ENCODE measurements at places on chromosomes 7 and 10.

- DNase-seq: no peak
Measured at GRCh38 chr7:139829775-139830117, 682 bp downstream of the TBXAS1 start.

DNA sequence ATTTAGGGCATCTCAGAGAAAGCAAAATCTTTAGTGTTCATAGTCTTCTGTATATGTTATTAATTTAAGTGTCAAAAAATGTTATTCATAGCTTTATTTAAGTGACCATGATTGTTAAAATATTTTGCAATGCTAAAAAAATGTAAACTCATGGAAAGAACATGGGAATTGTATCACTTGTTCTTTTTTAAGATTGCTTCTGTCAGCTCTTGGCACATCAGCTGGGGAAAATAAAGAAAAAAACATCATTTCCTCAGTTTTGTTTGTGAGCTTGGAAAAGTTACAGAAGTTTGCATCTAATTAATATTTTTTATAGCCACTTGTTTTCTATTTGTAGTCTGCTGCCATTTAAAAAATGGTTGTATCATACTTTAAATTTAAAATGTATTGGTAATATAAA is 285.9 kb upstream of the CSTF2T start:
- no peak for DNase-seq

DNA sequence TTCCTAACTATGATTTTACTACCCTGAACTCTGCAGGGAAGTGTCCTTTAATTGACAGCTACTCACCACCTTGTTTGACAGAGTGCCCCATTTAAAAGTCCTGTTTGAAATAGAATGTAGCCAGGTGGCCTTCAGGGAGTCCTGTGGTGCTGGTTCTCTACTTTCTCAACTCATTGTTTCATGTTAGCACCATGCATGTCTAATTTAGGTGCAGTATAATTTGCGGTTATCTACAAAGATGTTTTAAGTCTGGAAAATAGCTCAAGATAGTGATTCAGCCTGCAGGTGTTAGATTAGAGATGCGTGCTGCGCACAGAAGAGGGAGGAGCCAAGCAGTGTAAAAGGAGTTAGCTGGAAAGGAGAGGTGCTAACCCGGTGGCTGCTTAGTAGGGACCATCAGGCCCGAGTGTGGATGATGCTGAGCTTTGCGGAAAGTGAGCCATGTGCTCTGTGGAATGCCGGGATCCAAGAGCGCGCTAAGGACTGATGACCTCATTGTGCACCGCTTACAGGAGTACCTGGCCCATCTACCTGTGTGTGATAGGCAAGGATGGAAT is 1.2 kb downstream of the CCM2 start:
- DNase-seq: peak; percentile 48

GRCh38 chr7:136555933-136556332 is 312.5 kb upstream of the CHRM2 start:
- DNase-seq: no peak

DNA sequence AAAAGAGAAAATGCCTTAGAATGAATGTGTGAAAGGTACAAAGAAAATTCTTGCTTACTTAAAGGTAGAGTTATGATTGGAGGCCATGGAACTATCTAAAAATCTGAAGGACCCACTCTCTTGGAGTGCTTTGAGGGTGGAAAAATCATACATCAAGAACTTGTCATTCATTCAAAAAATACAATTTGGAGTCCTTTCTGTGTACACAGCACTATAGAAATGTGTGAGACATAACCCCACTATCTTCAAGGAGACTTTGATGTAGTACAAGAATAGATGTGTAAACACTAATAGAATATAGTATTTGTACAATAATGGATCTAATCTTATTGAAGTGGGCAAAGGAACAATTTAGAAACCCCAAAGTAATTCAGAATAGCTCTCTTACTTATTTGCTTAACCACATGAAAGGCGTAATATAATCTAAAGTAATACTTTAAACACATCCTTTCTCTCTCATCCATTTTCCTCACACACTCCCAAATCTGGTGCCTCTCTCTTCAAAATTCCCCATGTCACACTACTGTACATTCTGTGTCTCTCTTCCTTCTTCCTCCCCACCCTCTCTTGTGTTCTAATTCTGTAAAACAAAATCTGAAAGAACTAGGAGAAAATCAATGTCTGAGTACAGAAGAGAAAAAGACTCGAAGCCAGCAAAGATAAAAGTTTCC is 166.7 kb downstream of the DNAJB9 start:
- DNase-seq: no peak

DNA sequence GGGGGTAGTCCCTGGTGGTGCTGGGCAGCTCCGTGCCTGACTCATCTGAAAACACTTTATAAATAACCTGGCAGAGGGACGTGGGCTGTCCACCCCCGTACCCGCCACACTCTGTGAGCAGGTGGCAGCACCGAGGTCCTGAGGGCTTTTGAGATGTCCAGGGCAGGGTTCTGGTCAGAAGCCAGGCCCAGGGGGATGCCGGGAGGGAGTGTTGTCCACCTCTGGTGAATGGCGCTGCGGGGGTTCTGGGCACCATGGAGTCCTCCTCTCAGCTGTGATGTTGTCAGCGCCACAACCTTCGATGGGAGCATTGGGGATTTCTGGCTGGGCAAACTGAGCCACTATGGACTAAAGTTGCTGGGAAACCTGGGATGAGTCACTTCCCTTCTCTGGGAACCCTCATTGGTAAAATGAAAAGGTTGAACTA is 27.4 kb upstream of the GOLGA7B start:
- DNase-seq: no peak

GRCh38 chr10:96984541-96985131 is 152.5 kb downstream of the LCOR start:
- no peak for DNase-seq

- DNase-seq: no peak
Measured at GRCh38 chr10:71247414-71247705, 35.0 kb downstream of the UNC5B start.

DNA sequence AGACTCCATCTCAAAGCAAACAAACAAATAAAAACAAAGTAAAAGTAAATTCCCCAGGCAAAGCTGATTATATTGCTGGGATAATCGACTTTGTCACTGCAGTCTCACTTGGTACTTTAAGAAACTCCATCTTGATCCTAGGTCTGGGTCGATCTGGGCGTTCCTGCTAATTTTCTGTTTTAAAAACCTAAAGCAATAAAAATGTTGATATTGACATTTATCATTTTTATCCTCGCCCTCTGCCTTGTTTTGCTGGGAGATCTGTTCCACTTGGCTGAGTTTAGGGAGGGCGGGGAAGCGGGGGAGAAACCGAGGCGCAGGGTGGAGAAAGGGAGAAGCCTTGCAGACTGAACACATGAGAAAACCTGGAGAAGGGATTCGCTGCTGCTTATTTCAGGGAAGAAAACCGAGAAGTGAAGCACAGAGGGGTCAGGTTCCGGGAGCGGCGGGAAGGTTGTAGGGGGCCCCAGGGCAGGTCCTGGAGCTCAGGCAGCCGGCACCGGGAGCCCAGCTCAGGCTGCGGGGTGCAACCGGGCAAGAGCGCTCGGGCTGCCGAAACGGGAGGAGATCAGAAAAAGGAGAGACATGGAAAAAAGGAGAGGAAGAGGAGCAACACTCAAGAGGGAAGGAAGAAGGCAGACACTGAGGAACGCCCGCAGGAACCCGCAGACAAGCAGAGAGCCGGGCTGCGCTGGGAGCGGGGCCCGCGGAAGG is 27.3 kb upstream of the KMT2C start:
- no peak for DNase-seq

DNA sequence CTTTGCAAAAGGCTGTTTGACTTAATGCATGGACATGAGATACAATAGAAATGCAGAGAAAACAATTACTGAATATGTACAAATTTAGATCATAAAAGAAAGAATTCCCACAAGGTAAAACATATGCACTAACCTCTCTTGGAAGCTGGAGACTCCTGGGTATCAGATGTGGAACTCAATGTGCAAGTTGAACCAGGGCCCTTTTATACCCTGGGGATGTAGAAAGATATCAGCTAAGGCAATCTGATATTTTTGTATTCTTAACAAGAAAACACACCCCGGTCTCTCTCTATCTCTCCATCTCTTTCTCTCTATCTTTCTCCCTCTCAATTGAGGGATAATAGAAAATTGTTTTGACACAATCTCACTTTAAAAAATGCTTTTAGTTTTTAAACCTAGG is at the start of gene IDI2:
IDI2 (minus strand) TSS at position 177 of the 400 bp plus-strand sequence. CDS start 1,136 bp downstream, outside the sequence.
- no peak for DNase-seq

DNA sequence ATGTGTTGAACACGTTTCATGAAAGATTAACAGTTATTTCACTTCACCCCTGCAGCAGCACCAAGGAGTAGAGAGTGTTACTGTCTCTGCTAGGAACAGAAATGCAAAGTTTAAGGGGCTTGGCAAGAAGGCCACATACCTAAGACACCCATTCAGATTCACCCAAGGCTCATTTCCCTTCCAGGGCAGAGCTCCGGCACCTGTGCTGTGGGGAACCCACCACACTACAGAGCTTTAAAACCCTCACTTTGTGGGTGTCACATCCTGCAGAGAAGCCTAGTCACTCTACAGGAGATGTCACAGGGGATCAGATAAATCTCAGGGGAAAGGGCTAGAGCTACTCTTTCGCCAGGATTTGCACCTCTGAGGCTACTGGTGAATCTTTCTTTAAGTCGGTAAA is 176.1 kb upstream of the KLF6 start:
- no peak for DNase-seq

GRCh38 chr7:157932498-157933218 is 595.9 kb downstream of the DNAJB6 start:
- DNase-seq: no peak

DNA sequence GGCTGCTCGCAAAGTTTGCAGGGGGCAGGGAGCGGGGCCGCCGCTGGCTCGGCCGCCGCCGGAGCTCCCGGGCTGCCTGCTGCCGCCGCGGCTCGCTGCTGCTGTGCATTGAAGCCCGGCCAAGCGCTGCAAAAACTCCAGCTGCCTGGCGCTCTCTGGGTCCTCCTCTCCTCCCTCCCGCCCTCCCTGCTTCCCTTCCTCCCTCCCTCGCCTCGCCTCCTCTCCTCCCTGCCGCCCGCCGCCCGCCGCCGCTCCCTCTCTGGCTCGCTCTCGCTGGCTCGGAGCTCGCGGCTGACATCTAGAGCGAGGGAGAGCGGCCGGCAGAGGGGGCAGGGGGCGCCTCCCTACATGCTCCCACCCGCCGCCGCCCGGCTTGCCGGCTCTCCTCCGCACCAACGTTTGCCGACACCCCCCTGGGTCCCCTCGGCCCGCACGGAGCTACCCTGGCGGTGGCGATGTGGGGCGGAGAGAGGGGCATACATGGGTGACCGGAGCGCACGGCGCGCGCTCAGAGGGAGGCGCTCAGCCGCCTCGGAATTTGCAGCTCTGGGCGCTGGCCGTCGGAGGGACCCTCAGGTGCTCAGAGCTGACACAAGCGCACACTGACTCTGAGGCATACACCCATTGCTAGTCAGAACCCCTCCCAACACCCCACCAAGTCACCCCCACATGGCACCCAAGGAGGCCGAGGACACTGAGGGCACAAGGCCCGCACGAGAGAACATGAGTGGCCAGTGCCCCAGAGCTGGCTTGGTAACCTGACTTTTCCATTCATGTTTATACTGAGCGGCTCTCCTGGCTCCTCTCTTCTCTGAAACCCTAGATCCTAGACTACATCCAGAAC is 1.2 kb upstream of the PLXNA4 start:
- no peak for DNase-seq

GRCh38 chr7:88358526-88358838 is 51.8 kb upstream of the STEAP4 start:
- no peak for DNase-seq

DNA sequence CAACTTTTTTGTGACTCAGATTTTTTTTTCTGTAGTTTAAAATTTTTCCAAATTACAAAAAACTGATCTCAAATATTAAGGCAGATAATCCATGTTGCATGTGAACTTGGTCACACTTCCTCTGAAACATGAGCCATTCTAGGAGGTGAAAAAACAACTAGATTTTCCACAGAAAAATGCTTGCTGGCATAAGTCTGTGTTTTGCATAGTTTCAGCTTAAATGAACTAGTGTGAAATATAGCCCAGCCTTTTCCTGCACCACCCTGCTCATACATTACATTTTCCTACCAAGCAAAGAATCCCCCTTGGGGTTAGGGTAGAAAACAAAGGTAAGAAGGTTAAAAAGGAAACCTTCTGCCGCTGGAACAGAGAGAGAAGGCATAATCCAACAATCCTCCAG is 48.2 kb downstream of the SLC25A13 start:
- DNase-seq: no peak

GRCh38 chr7:90266808-90267207 is 21.8 kb downstream of the CFAP69 start:
- DNase-seq: no peak

GRCh38 chr10:117609095-117609795 is 66.7 kb downstream of the EMX2 start:
- no peak for DNase-seq

GRCh38 chr10:128875030-128875744 is 591.9 kb upstream of the MGMT start:
- no peak for DNase-seq

DNA sequence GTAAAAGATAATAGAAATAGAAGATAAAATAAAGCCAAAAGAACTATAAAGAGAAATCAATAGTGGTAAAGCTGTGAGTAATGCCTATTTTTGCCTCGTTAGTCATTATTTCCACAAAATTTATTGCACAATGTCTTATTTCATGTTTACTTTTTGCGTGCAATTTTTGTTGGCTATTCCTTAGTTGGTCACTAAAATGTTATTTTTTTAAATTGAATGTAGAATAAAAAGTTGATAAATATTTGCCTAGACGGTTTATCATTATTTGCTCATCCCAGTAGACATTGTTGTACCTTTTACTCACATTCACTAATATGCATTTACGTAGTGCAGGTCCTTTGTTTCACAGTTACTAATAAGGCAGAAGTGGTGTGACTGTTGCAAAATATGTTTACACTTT is 227.8 kb upstream of the BMPER start:
- no peak for DNase-seq

- DNase-seq: no peak
Measured at GRCh38 chr10:124994573-124995473, 52.9 kb downstream of the ZRANB1 start.

DNA sequence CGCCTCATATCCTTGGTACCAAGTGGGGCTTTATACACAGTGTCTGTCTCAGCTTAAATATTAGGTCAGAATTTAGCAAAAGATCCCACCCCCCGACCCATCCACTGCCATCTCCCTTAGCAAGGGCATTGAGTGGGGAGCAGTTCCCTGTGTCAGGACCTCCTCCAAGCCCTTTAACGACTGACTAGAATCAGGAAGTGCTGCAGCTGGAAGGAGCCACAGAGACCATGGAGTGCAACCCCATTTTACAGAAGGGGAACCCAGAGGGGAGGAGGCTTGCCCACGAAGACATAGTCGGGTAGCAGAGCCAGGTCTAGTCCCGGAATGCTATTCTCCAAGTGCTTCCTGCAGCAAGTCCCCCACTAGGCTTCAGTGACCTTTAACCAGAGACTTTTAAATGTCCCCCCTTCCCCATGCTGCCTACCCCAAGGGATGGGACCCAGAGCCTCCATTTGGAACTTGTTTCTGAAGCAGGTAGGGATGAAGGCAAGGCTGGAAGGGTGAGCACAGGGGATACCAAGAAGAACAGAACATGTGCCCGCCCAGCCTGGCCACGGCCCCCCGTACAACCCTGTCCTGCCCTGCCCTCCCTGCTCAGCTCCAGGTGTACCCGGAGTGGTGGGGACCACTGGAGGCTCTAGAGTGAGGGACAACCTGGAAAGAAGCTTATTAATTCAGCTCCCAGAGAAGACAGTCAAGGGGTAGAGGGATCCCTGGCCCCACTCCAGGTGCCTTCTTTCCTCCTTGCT is 41.3 kb downstream of the C10orf105 start:
- no peak for DNase-seq
